ENCODE measurements at places on chromosomes 3 and 15. TPM values are rescaled to one million over a fixed set of nuclear protein-coding genes. Genes with fewer than 3 reads are reported as not detected.

Gene RTF1
- total RNA-seq = 25.3 TPM

Gene UNC13C
- total RNA-seq = not detected

Gene SPTBN5
- total RNA-seq = 0.22 TPM

Gene FYTTD1
- 29.3 TPM for total RNA-seq

Gene ALDH1L1
- 0.11 TPM for total RNA-seq

Data from A549 treated with RU486 at 1 μM for 4 hours (cell line).